ENCODE measurements at places on chromosomes 2 and 18. TPM values are rescaled to one million over a fixed set of nuclear protein-coding genes. Genes with fewer than 3 reads are reported as not detected.

Gene MBP
- total RNA-seq = 27.4 TPM

Gene CYP20A1
- 5.8 TPM for total RNA-seq

DNA sequence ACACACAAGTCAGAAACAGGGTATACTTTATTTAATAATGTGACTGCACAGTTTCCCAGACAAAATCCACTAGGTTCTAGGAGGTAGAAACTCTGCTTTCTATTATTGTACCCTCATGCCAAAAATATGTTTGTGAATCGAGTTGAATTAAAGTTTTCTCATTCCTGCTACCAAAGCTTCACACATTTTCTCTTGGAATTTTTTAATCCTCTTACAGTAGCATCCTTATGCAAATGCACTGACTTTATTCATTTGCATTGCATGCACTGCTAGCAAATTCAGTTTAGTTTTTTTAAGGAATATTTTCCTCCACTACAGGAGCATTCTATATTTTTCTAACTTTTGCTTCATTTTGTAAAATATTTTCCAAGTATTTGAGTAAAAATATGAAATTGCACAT lies 4.8 kb upstream of the SCG2 start:
- no peak for DNase-seq

Gene CFC1
- total RNA-seq = not detected

Gene UGT1A5
- 3.1 TPM for total RNA-seq

DNA sequence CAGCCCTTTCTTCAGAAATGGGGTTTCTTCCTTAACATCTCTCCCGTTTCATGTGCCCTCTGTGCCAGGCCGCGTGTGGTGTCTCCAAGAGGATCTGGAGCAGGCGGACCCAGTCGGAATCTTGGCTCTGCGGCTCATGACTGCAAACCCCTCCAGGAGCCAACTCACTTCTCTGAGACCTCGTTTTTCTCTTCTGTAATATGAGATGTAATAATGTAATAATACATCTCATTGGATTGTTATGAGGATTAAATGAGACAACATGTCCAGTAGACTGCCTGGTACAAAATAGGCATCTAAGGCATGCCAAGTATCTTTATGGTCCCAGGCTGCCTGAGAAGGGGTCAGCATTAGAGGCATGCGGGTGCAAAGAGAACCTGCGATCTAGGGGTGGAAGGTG lies 221.3 kb upstream of the REV1 start:
- DNase-seq = no peak

- DNase-seq = no peak
Observed at GRCh38 chr2:211453311-211453887, 897.0 kb downstream of the CPS1 start.

DNA sequence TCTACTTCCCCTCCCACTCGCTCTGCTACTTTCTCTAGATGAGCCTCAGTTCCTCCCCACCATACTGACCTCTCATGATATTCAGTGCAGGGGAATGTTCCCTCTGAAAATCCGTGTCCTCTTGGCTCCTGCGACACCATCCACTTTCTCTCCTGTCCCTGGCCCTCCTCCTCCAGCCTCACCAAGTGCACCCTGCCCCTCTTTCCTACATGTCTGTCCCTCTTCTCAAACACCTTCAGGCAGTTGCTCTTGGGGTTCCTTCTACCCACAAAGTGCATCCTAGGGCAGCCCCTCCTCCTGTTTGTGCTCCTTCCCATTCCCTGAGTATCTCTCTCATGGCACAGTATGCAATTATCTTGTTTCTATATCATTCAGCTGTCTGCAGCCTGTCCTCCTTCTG lies 246.4 kb upstream of the RAB6C start:
- no peak for DNase-seq

GRCh38 chr2:231069379-231070054 lies 12.8 kb downstream of the PSMD1 start:
- DNase-seq = no peak

- no peak for DNase-seq
Observed at GRCh38 chr2:191026377-191026776, 12.4 kb upstream of the STAT1 start.

GRCh38 chr2:75055820-75056675 lies 97.6 kb downstream of the POLE4 start:
- DNase-seq = no peak

- no peak for DNase-seq
Observed at GRCh38 chr2:152054593-152054992, 44.3 kb downstream of the CACNB4 start.

GRCh38 chr2:111657351-111657975 lies 226.5 kb downstream of the ANAPC1 start:
- no peak for DNase-seq

Gene CXXC1
- total RNA-seq = 26.3 TPM

DNA sequence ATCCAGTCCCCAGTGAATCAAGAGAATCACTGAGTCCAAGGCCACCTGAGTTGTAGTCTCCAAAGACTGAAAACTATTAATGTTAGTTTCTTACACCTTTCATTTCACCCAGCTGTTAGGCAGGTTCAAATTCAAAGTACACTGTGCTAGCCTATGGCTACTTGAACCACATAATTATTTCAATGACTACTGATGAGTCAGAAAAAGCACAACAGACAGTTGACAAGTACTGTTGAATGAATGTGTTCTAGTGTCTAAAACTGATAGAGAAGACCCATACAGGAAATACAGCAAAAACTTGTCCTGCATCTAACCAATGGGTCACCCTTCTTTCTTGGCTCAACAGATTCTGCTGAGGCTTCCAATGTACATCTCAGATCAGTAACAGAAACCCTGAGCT lies 160.9 kb downstream of the MYO5B start:
- no peak for DNase-seq

GRCh38 chr2:131004446-131005209 lies 88.6 kb downstream of the FAM168B start:
- no peak for DNase-seq

DNA sequence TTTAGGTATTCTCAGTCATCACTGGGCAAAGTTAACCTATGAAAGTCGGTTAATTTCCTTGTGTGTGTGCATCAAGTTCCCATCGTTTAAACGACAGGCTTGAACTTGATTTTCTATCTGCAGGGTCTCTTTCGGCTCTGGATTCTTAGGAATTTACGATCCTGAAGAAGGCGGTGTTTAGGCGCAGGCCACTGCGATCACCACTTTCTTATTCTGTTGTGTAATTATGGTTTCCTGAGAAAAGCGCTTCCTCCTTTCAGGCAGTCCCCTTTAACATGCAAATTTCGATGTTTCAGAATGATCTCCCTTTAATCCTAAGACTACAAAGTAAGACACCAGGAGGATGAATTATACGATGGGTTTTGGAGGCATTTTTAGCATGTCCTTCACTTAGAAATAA lies 27.9 kb upstream of the MBP start:
- no peak for DNase-seq

- no peak for DNase-seq
Observed at GRCh38 chr18:70172225-70172624, 33.3 kb downstream of the RTTN start.

- no peak for DNase-seq
Observed at GRCh38 chr2:120446236-120447126, 100.5 kb downstream of the INHBB start.

- DNase-seq = no peak
Observed at GRCh38 chr2:37623971-37624900, 47.2 kb downstream of the CDC42EP3 start.

- DNase-seq = no peak
Observed at GRCh38 chr2:20803226-20803682, 19.6 kb downstream of the LDAH start.

DNA sequence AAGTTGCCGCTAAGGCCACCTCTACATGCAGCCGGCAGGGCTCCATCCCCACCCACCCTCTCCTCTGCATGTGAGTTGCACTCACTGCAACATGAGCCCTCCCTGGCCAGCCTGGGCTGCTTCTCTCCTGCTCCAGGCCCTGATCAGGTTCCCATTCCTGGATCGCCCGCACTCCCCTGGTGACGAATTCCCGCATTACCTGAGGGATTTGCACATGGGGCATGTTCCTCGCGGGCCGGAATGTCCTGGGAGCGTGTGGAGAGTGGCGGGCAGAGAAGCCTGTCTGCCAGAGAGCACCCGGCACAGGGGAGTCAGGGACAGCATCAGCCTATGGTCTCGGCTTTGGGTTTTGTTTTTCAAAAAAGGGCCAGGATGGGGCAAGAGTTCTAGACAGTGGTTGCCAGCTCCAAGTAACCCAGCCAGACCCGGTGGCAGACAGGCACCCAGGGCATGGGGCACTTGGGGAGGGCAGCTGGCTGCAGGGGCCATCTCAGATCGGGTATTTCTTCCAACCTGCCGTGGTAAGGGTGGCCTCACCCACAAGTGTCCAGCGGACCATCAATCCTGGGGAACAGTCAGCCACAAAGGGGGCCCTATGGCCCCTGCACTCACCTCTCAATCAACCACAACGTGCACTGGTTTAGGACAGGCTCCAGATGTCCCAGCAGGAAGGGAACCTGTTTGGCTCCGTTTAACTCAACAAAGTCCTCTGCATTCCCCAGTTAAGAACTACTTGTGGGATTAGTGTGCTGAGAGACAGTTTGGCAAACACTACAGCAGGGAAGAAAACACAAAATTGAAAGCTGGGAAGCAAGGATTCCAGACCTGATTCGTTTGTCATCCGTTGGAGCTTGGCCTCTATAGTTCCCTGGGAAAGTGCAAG lies 187.7 kb downstream of the SMAD7 start:
- DNase-seq = no peak

- no peak for DNase-seq
Observed at GRCh38 chr2:49640630-49641029, 486.3 kb upstream of the FSHR start.

DNA sequence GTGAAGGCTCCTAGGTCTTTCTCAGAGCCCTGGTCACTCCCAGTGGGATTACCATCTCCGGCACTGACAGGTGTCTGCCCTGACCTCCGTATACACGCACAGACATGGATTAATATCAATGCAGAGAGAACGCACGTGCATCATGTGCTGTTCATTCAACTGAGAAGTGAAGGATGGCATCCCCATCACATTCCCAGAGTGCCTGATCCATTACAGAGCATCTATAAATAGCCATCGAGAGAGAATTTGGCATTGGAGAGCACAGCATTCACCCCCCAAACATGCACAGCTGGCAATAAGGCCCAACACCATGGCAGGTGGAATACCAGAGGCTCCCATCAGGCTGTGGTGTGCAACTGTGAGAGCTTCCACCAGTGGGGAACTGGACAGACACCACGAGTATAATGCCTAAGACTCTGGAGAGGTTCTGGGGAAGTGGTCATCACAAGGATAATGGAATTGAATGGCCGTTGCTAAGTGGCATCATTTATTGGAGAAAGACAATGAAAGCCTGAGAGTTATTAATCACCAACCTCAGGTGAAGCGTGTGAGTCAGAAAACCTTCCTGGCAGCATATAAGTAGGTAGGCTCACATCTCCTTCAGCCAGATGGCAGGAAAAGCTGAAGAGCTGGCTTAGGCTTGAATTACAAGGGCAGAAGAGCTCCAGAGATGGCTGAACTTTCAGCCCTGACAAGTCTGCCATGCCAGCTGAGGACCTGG lies 244.5 kb upstream of the ID2 start:
- no peak for DNase-seq

DNA sequence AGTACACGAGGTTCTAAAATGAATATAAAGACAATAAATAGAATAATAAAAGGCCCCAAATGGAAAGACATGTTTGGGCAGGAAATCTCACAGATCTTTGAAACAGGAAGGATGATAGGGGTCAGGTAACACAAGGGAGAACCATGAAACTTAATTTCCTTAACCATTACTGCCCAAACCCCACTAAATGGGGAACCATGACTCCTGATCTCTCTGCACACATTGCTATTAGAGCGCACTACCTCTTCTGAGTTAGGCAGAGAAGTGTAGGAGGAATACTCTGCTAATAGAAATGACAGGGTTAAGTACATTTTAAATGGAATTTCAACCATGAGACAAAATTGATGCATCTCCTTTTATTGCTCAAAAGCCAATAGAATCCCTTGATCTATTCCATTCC lies 213.7 kb upstream of the SETBP1 start:
- no peak for DNase-seq

Gene TAF4B
- total RNA-seq = 7.8 TPM

GRCh38 chr18:5884375-5884774 lies 10.9 kb downstream of the TMEM200C start:
- DNase-seq = no peak

All from HT-29 (cell line).